ENCODE measurements at places on chromosomes 16 and 17. TPM values are rescaled to one million over a fixed set of nuclear protein-coding genes. Genes with fewer than 3 reads are reported as not detected.

PSMC3IP gene
- total RNA-seq, result 24.7 TPM

OR3A3 gene
- not detected for total RNA-seq

ITPRIPL2 gene
- 24.5 TPM for total RNA-seq

CAVIN1 gene
- 173 TPM for total RNA-seq

GNG13 gene
- total RNA-seq, result not detected

NEK8 gene
- 11.0 TPM for total RNA-seq

RUNDC3A gene
- total RNA-seq, result 0.34 TPM

CLEC18A gene
- 1.3 TPM for total RNA-seq

CNGB1 gene
- not detected for total RNA-seq

SNAI3 gene
- total RNA-seq, result 3.5 TPM

SMPD3 gene
- 2.8 TPM for total RNA-seq

IST1 gene
- total RNA-seq, result 310 TPM

MARVELD3 gene
- total RNA-seq, result 51.7 TPM

NPIPA7 gene
- total RNA-seq, result 4.7 TPM

TBC1D3C gene
- total RNA-seq, result not detected

DNAAF8 gene
- total RNA-seq, result 0.54 TPM

SERPINF2 gene
- total RNA-seq, result 63.8 TPM

SP6 gene
- total RNA-seq, result 20.6 TPM

TNFRSF12A gene
- 62.5 TPM for total RNA-seq

GP2 gene
- total RNA-seq, result not detected

C17orf50 gene
- total RNA-seq, result not detected

TNFRSF17 gene
- total RNA-seq, result not detected

CES5A gene
- total RNA-seq, result not detected

ORAI3 gene
- total RNA-seq, result 4.7 TPM

ENPP7 gene
- total RNA-seq, result 0.34 TPM

HOXB3 gene
- 10.1 TPM for total RNA-seq

CRYM gene
- not detected for total RNA-seq

PIPOX gene
- total RNA-seq, result 2.1 TPM

AOC3 gene
- total RNA-seq, result 0.49 TPM

IKZF3 gene
- 2.8 TPM for total RNA-seq

CYTH1 gene
- total RNA-seq, result 26.5 TPM

TLCD3A gene
- 13.4 TPM for total RNA-seq

CDRT15 gene
- not detected for total RNA-seq

FBXW10 gene
- total RNA-seq, result 0.11 TPM

ADAM11 gene
- 2.3 TPM for total RNA-seq

MT1H gene
- not detected for total RNA-seq

TBC1D3H gene
- not detected for total RNA-seq

MPP2 gene
- total RNA-seq, result 5.2 TPM

CD79B gene
- total RNA-seq, result not detected

PRSS33 gene
- total RNA-seq, result not detected

BRIP1 gene
- 18.3 TPM for total RNA-seq

MAFG gene
- total RNA-seq, result 29.1 TPM

KIF22 gene
- total RNA-seq, result 152 TPM

PPP1R27 gene
- total RNA-seq, result 0.93 TPM

NPIPB6 gene
- total RNA-seq, result 1.4 TPM

CCL1 gene
- total RNA-seq, result not detected

HNF1B gene
- total RNA-seq, result 36.9 TPM

THRA gene
- total RNA-seq, result 27.3 TPM

OR1A1 gene
- not detected for total RNA-seq

ZNF19 gene
- total RNA-seq, result 5.1 TPM

MFAP4 gene
- not detected for total RNA-seq

OR4D1 gene
- not detected for total RNA-seq

TEX19 gene
- 3.4 TPM for total RNA-seq

KRTAP4-3 gene
- not detected for total RNA-seq

ZNF646 gene
- total RNA-seq, result 18.1 TPM

Data from Caco-2 (cell line).